RKO (cell line): ENCODE measurements at places on chromosomes 2 and 18.

GRCh38 chr2:181846399-181847197 is 44.9 kb upstream of the ITPRID2 start:
- DNase-seq: no peak

DNA sequence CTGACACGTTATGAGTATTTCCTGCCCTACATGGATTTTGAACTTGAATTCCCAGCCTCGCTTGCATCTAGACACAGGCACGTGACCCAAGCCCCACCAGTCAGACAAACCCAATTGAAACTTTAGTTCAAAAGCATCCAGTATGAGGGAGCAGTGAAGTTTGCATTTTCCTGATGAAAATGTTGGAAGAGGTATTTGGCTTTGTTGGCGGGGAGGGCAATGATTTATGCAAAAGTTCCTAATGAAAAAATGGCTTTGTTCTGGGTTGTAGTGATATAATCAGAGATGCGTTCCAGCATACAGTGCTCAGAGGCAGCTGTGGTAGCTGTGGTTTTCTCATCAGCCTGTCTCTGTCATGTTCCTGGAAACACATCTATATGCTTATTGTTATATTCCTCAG is 36.8 kb upstream of the CPS1 start:
- no peak for DNase-seq

- DNase-seq: no peak
Observed at GRCh38 chr2:224769489-224769888, 53.3 kb upstream of the CCDC195 start.

GRCh38 chr2:142805244-142805643 is 72.2 kb upstream of the KYNU start:
- no peak for DNase-seq

DNA sequence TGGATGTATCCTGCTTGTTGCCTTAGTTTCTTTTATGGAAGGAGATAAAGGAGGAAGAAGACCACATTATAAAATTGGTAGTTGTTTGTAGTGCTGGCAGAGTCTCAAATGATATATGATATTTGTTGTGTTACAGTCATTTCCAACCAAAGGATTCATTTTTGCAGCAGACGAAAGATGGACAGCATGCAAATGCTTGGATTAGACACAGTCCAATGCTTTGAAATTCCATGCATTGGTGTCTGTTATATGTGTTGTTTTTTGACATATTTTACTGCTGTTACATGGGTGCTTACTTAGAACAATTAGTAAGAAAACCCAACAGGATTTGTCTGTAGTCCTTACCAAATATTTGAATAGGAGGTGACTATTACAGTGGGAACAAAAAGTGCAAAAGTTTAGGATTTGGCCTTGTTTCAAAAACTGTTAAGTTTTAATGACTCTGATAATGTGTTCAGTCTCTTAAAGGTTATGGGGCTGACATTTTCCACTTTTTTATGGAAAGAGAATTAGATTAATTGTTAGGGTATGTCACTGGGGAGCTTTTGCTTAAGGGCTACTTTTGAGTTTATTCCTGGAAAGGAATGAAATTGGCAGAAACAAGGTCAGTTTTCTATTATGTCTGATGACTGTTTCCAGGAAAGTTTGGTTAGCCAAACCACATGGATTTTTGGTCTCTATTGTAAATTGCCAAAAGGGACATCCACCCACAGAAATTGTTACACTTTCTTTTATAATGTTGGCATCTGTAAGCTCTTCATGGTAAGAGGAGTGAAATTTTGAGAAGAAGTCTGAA is 229.4 kb upstream of the MMADHC start:
- no peak for DNase-seq

DNA sequence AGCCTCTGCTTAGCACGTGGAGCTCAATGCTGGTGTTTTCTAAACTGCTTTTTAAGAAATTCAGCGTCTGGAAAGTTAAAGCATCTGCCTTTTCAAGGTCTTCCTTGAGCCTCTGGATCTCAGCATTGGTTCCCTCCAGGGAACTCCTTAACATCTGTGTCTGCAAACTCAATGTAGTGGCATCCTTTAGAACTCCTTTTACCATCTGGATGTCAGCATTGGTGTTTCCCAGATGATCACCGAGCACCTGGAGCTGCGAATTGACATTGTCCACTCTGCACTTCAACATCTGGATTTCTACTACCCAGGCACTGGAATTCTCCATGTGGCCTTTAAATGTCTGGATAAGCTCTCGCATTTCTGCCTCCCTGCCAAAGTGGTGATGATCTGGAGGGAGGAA is 3.7 kb downstream of the CLEC4F start:
- DNase-seq: no peak

DNA sequence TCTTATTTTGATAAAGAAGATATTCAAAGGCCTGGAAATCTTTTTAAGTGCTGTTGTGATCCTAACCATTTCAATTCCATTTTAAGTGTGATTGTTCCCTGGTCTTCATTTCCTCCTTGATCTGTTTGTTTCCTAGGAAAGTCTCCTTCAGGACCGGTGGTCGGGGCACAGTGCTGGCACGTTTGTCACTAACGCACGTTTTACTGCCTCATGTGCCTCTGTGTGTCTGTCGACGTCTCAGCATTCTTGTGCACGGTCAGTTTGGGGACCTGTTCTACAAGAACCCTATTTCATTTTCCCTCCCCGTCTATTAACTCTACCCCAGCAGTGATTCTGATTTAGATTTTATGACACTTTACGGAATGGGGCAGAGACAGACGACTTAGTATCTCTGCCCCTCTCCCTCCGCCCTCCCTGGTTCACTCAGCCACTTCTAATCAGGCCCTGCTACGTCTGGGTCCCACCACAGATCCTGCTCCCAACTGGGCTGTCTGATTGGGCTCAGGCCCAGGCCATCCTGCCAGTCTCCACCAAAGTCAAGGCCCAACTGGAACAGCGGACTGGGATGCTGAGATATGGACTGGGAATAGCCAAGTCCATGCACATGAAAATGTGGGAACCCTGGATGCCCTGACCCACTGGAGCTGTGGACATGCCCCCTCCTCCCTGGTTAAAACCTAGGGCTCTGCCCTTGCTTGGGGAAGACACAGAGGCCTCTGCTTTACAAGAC is 95.6 kb downstream of the TWIST2 start:
- DNase-seq: no peak

DNA sequence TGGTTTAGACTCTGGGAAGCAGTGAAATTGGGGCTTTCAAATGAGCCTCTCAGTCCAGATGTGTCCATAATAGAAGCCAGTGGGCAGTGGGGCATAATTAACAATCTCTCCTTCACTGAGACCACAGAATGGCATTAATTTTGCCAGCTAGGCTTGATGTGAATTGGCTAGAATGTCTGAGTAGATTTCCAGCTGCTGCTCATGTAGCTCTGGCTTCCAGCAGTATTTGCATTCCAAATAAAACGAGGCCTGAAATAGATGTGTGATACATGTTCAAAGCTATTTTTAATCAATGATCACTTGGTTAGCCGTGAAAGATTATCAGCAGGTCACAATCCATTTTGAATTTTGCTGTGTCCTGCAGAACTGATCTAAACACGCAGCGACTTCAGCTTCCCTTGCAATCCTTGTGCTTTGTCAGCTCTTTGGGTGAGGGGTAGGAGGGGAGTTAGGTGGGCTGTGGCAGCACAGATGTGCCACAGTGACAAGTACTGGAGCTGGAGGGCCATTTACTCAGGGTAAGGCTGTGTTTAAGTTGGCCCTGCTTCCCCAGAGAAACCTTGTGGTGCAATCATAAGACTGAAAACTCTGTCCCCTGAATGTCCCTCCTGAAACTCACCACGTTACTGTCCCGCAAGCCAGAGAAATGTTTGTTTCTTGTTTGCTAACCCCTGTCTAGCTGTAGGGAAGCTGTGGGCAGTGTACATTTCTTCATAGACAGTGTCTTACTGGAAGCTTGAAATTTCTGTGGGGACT is 56.9 kb upstream of the TMEM178A start:
- no peak for DNase-seq

- DNase-seq: no peak
Observed at GRCh38 chr2:164066095-164066494, 330.3 kb upstream of the FIGN start.

GRCh38 chr2:230018153-230018552 is 50.6 kb downstream of the SLC16A14 start:
- peak; percentile 75 for DNase-seq

DNA sequence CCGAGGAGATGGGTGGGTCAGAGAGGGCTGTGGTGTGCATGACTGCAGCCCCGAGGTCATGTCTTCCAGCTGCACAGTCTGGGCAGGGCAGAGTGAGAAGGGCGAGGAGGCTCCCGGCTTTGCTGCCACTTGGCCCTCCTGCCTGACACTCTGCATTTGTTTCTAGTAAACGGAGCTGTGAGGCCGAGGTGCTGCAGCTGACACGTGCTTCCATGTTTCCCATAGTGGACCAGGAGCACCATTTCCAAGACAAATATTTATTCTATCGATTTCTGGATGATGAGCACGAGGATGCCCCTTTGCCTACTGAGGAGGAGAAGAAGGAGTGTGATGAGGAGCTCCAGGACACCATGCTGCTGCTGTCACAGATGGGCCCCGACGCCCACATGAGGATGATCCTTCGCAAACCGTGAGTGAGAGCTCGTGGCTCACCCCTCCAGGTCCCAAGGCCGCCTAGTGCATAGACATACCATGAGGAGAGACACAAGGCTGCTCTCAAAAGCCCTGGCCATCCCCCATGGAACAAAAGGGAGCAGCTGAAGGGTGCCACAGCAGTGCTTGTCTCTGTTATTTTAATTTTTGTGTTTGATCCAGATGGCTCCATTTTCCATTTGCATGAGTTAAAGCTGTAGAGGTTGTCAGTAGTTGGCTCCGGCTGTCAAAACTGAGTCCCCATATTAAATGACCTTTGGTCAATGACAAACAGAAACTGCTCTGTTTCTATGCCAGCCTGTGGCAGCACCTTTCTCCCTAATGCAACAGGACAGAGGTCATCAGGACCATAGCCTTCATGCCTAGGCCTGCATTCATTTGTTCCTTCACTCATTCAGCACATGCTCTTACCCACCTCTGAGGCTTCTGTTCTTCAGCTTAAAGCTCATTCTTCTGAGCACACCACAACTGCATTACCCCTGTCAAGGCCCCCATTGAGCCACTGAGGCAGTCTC is 108.3 kb upstream of the MAP3K20 start:
- DNase-seq: no peak

GRCh38 chr2:28842042-28842441 is 28.1 kb downstream of the TRMT61B start:
- DNase-seq: no peak

DNA sequence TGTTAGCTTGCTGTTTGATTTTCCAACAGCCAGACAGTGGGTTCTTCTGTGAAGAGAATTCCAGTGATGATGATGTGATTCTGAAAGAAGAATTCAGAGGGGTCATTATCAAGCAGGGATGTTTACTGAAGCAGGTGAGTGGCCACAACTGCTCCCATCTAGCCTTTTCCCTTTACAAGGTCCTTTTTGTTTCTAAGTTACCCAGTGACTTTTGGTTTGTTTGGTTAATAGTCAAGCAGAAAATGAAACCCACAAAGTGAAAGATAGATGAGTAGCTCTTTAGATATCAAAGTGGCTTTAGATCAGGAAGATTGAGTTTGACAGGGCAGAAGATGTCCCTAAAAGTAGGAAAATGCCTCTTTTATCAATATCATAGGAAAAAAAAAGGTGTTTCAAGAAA is 23.3 kb downstream of the PLEK start:
- no peak for DNase-seq

DNA sequence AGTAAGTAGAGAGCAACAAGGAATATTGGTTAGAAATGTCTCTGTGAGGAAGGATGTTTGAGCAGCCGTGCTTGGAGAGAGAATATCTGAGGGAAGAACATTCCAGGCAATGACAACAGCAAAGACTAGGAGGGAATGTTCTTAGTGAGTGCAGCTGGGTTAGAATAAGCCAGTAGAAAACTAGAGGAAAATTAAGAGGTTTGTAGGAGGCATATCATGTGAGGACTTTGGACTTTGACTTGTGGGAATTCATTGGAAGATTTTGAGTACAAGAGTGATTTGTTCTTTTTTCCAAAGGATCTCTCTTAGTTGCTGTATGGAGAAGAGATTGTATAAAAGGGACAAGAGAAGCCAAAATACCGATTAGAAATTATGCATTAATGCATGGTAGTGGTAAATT is 47.2 kb downstream of the PPM1B start:
- no peak for DNase-seq

- peak; percentile 63 for DNase-seq
Observed at GRCh38 chr2:20962939-20963557, 80.8 kb downstream of the APOB start.

DNA sequence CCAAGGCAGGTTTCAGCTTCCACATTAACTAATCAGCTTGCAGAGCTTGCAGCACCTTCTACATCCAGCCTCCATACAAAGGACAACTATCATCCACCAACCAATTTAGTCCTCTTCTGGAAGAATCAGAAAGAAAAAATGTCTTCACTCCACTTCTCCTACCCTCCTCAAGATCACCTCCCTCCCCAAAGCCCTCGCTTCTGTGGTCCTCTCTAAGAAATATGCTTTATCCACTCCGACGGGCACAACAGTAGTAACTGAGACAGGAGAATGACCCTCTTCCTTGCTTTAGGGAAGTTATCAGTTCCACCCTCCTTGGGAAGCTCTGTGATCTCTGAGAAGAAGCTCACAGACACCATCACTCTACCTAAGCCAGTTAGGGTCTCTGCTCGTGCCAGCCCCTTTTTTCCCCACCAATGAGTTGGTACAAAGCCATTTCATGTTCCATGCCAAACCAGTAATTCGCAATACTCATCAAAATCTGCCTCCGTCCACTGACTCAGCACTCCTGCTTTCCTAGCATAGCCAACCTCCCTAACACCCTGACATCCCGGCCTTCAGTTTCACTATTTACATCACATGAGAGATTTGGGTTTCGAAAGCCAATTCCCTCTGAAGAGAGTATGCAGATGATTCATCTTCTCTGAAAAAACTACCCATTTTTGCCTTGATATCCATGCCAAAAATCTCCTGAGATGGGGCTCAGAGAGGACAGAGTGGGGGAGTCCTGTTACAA is 114.1 kb upstream of the PKDCC start:
- no peak for DNase-seq

- peak; percentile 97 for DNase-seq
Observed at GRCh38 chr2:6826081-6826913, 39.4 kb downstream of the CMPK2 start.

- DNase-seq: no peak
Observed at GRCh38 chr2:225495706-225496105, 96.2 kb downstream of the NYAP2 start.

DNA sequence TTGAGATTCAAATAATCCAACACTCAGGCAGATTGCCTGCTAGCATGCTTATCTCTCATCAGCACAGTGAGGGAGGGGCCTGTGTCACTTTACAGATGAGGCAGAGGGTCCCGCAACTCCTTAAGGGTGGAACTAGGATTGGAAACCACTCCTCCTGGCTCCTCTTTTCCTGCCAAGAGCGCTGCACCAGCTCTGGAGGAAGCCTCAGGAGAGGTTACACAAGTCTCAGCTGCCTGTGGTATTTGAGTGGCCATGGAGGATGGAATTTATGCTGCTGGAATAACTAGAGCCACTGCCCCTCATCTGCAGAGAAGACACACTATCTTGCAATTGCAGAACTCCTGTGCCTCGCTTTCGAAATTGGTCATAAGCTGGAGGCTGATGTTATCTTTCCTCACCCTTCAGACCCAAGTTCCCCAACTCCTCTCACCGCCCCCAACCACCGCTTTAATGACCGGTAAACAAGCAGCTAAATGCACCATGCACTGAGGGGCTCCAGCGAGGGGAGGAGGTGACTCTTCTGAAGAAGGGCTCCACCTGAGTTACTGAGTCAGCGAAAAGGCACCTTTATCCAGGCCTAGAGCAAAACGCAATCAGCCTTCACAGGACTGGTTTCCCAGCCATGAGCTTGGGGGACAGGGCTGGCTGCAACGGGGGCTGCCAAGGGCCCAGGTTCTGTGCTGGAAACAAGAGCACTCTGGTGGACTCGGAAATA is 245.8 kb downstream of the SOX11 start:
- DNase-seq: no peak
